Osteoblast (primary cell): ENCODE measurements at places on chromosomes 16 and 17.

GRCh38 chr16:3186946-3187690 lies 886 bp upstream of the OR1F1 start:
- H3K36me3 ChIP-seq = no peaks in the 10 kb centered on the region
- H3K4me1 ChIP-seq = peaks cover 25% of the 10 kb centered on the region
- peak; percentile 18 for DNase-seq
- H3K27ac ChIP-seq = no peak overlapping the region

DNA sequence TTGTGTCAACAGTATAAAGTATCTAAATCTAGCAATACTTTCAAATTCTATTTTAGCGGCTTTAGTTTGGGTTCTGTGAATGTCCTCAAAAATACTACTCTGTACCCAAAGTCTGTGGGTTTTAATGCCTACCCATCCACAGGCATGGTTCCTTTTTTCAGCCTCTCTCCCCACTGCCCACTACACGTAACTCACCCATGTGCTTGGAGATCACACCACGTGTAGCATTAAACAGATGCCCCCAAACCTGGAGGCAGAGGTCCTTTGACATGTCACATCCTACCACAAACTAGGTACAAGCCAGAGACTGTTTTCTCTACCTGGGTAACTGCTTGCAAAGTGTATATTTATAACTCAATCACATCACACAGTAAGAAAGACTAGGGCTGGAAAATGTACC lies 5.4 kb downstream of the DYNC1LI2 start:
- peaks cover 37% of the 10 kb centered on the region for H3K4me1 ChIP-seq
- H3K4me3 ChIP-seq = no peak overlapping the region
- peaks cover 74% of the 10 kb centered on the region for H3K36me3 ChIP-seq
- no peaks in the 10 kb centered on the region for H3K27me3 ChIP-seq
- H3K27ac ChIP-seq = no peak overlapping the region

- DNase-seq = no peak
- no peaks in the 10 kb centered on the region for H3K27me3 ChIP-seq
- H3K27ac ChIP-seq = no peak overlapping the region
- peaks cover 4% of the 10 kb centered on the region for H3K4me1 ChIP-seq
- H3K36me3 ChIP-seq = no peaks in the 10 kb centered on the region
Observed at GRCh38 chr17:66281661-66282369, 20.6 kb upstream of the PRKCA start.

GRCh38 chr16:82658796-82659195 lies 32.0 kb downstream of the CDH13 start:
- H3K4me3 ChIP-seq = no peak overlapping the region
- no peak for DNase-seq

DNA sequence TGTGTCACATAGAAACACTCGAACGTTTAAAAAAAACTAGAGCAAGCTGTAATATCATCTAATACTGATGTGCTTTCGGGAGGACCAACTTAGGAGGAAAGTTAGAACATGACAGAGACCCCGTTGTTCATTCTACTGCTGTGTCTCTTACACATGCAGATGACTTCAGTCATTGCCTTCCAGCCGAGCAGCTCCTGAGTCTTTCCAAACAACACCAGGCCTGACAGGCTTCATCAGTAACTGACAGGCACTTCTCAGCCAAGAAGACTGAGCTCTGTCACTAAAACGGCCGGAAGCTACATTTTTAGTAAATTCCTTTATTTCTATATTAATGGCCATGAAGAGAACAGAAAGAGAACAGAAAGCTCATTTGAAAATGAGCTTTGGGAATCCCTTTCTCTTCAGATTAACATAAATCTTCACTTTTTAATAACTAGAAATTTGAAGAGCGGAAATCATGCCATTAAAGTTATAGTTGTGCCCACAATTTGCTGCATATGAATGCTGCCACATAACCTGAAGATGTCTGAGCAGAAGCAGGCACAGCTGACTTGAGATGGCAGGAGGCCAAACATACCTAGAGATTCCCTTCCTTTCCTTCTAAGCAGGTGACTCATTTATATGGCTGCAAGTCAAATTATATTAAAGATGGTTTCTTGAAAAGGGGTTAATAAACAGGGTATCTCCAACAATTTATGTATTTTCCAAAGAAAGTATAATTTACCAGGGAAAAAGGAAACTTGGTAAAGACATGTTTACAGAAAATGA lies 148.9 kb downstream of the ITFG1 start:
- no peaks in the 10 kb centered on the region for H3K4me1 ChIP-seq
- H3K36me3 ChIP-seq = no peaks in the 10 kb centered on the region
- DNase-seq = no peak
- H3K27ac ChIP-seq = no peak overlapping the region
